ENCODE measurements at places on chromosomes 16 and 17.

DNA sequence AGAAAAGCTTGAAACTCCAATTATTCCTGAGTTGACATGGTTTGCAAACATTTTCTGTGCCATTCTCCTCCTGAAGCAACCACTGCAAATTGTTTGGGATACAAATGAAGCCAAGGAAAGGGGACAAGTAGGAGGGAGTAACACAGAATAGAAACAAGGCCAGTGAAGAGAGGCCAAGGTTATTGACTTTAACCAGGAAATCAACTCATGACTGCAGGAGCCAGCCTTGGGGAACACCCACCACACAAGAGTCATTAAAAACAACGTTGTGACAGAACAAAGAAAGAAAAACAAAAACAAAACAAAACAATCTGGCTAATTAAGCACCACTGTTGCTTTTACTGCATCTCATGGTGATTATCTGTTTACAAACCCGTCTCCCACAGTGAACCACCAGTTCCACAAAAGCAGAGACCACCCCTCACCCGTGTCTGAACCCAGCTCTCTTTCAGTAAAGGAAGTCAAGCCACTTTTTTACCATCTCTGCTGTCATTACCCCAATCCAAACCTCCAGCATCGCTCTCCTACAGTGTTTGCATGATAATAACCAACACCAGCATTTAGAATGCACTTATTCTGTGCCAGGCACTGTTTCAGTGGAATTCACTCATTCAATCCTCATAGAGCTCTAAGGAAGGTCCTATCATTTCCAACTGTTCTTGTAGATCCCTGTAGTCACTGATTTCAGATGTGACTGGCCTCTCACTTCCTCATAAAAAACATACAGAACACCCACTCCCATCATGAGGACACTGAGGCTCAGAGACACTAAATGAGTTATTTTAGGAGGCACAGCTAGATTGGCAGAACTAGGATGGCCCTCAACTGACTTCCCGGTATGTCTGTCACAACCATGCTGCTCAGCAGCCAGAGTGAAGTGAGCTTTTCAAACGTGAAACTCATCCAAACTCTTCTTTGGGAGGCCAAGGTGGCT, 2.0 kb downstream of the ZDHHC1 start:
- no peak for DNase-seq

- no peak for DNase-seq
Measured at GRCh38 chr17:77356109-77356689, 215.4 kb downstream of the SEC14L1 start.

GRCh38 chr16:2691491-2692248, 9.3 kb downstream of the KCTD5 start:
- no peak for DNase-seq

DNA sequence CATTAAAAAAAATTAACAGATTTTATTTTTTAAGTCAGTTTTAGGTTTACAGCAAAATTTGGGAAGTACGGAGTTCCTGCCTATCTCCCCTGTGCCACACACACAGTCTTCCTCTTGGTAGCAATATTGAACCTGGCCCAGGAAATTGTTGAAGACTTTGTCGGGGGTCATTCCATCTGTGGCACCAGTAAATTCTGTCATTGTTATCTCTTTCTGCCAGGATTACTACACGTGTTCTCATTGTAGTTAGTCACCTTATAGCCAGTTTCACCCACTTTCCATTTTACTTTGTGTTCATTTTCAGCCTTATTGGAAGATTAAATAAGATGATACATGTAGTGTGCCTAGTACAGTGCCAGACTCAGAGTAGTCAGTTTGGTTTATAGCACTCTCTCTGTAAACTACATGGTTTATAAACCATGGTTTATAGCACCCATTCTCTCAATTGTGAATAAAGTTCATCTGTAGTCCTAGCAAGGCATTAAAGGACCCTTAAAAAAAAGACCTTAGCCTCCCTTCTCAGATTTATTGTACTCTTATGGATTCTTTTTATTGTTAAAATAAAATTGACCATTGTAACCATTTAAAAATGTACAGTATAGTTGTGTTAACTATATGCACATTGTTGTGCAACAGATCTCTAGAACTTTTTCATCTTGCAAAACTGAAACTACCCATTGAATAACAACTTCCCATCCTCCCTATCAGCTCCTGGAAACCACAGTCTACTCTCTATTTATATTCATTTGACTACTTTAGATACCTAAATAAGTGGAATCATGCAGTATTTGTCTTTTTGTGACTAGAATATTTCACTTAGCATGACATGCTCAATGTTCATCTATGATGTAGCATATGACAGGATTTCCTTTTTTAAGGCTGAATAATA, 36.1 kb downstream of the NLK start:
- DNase-seq, result no peak

GRCh38 chr17:8153957-8154607, 1.9 kb upstream of the PER1 start:
- no peak for DNase-seq

DNA sequence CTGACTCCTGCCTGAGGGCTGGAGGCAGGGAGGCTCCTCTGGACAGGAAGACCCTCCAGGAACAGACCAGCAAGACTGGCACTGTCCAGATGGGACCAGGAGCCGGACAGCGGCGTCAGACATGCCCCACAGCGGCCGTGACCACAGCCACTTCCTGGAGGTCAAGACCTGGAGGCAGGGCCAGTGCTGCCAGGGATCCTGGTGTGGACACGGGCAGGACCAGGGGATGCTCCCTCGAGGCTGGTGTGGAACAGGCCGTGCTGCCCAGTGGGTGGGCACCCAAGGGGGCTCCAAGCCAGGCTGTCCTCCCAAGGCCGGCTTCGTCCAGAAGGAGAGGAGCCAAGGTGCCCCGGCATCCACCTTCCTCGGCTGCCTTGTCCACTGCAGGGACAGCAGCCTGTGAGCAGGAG, 4.5 kb upstream of the CCDC57 start:
- no peak for DNase-seq

DNA sequence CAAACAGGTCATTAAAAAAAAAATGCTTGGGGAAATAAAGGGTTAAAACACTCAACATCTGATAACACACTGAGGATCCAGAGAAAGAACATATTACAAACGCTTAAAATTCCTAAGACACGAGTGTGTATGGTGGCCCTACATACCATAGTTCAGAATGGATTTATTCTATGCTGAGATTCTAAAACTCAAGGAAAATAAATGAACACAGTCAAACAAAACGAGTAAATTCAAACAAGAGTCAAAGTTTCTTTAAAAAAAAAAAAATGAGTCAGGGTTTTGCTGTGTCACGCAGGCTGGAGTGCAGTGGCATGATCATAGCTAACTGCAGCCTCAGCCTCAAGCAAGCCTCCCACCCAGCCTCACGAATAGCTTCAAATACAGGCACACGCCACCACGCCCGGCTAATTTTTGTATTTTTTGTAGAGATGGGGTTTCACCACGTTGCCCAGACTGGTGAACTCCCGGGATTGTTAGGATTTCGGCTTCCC, 17.4 kb downstream of the CRK start:
- DNase-seq, result no peak

DNA sequence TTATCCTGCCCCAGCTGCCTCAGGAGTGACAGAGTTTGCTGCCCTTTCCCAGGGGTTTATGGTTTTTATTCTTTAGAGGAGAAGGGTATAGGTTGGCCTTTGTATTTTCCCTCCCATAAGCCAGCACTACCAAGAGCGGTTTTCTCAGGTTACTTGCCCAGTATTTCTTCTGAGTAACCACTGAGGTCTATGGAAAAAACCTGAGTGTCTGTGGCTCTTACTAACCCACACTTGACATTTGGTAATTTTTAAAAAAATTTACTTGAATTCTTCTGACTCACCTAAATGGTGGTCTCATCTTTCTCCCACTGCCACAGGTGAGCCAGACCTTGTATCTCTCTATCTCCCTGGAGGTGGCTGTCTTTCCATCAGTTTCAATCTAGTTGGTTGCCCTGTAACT, 6.0 kb downstream of the SLC7A6 start:
- DNase-seq, result no peak

GRCh38 chr17:56680676-56681075, 87.2 kb downstream of the NOG start:
- no peak for DNase-seq

GRCh38 chr17:61124562-61124961, 275.1 kb upstream of the TBX2 start:
- DNase-seq, result peak; percentile 89

GRCh38 chr16:23771027-23771426, 16.2 kb downstream of the CHP2 start:
- no peak for DNase-seq

- no peak for DNase-seq
Measured at GRCh38 chr16:13139661-13140241, 238.4 kb downstream of the SHISA9 start.

All from NCI-H526 (cell line).